CMK (cell line): ENCODE measurements at places on chromosomes 3 and 15.

GRCh38 chr3:53998980-53999379 is 107.3 kb upstream of the SELENOK start:
- no peak for DNase-seq

DNA sequence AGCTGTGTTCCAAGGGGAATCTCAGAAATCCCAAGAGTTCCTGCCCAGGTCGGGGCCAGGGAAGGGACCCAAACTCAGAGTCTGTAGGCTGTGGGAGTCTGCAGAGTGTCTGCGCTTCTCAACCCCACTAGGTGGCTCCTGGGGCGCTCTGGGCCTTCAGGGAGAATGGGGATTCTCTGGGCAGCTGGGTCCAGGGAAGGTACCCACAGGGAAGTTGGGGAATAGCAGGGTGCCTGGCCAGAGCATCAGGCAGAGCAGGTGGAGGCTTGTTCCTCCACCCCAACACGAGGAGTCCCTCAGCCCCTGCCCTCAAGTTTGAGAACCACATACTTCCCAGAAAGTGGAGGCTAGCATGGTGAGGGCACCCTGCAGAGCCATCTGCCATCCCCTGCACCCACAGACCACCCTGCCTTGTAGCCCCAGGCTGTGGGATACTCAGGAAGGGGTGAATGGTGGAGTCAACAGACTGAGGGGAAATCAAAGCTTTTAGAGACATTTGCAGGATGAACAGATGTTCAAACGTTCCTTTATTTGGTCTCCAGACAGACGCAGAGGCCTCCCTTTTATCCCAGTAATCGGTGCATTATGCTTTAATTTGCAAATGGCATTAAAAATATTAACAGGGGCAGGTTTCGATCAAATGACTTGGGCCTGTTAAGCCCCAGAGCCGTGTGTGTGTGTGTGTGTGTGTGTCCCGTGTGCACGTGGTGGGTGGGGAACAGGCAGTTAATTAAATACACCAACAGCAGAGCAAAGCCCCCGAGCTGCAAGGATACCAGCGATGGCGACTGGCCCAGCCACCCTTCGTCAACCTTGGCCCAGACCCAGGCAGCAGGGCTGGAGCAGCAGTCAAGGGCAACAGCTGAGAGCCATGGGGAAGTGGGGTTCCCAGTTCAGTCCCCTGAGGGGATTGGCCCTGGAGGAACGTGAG is 57.7 kb downstream of the DNAJB8 start:
- DNase-seq, result no peak

- DNase-seq, result no peak
These were observed 8.5 kb downstream of the MBNL1 start for GRCh38 chr3:152277198-152277597.

DNA sequence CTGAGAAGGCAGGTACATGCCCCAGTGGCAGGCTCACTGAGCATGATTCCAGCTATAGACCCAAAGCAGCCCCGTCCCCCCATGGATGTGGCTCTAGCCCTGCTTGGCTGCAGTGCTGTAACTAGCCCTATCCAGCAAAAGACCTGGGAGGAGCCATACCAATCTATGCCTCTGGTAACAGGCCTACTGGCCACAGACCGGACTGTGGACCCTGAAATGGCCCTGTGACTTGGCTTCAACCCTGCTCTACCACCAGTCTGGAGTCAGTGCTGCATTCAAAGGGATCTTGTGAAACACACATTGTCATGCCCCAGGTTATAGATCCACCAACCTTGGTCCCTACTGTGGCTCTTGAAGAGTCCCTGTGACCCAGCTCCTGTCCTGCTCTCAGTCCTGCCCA is 46.7 kb downstream of the OXSM start:
- no peak for DNase-seq

DNA sequence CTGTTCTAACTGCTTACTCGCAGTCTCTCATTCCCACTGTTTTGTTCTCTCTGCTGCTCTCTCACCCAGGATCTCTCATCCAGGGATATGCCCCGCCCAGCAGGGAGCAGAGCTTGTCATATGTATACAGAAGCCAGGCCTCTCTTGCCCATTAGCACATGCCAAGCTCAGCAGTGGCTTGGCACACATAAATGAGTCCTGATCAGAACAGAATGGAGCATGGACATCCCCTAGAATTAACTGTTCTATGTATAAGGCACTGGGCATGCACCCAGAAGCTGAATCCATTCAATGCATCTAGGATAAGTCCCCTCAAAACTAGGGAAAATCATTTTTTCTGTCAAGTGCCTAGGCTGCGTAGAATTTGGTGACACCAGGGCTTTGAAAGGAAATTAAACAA is 61.6 kb downstream of the IGSF11 start:
- DNase-seq, result no peak

DNA sequence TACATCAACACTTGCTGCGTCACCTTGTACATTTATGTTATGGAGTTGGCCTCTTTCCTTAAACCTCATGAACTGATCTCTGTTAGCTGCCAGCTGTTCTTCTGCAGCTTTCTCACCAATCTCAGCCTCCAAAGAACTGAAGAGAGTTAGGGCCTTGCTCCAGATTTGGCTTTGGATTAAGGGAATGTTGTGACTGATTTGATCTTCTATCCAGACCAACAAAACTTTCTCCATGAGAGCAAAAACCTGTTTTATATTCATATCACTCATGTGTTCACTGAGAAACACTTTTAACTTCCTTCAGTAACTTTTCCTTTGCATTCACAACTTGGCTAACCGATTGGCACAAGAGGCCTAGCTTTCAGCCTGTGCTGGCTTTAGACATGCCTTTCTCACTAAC is 1156.0 kb upstream of the CADM2 start:
- no peak for DNase-seq

DNA sequence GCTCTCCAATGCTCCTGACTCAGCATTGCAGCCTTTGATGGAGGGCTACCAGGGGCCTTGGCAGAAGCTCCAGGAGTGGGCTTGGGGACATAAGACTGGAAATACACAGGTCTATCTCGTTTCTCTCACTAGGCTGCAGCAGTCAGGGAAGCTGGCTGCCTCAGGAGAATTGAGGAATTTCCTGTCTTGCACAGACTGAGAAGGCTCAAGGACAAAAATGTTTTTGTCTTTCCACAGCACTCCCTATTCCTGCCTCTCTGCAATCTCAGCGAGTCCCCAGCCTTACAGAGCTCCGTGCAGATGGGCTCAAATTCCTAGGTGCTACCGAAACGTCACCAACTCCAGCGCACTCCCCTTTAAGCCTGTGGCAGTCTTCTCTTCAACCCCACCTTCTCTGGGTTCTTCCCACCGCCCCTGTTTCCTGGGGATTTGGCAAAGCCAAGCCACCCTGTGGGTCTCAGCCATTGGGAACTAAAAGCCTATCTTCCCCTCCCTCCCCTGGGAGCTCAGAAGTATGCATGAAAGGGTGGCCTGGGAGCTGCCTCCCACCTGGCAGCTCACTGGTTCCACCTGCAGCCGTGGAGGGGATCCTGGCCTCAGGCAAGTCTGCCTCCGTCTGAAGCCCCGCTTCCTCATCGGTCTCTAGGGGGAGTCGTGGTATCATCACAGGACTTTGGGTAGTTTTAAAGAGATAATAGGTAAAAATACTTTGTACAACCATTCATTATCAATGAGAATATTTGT is 322.6 kb upstream of the FRG2C start:
- DNase-seq, result no peak

GRCh38 chr3:117011687-117012250 is 302.2 kb downstream of the TUSC7 start:
- no peak for DNase-seq

GRCh38 chr3:30161375-30161774 is 445.0 kb upstream of the TGFBR2 start:
- no peak for DNase-seq

GRCh38 chr15:33159726-33160453 is 34.6 kb downstream of the FMN1 start:
- no peak for DNase-seq

DNA sequence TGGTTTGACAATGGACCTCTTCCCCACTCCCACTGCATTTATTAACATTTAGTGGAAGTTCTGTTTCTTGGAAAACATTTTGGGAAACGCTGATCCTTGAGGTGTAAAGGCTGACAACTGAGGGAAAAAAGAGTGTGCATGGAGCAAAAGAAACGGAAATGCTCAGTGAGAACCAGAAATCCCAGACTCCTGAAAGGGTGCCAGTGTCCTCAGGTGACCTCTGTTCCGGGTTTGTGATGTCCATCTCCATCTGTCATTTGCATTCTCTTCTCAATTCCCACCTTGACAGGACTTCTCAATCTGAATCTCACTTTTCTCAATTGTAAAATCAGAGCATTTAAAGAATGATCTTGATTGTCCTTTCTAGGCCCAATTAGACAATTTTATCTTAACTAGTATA is 71.1 kb upstream of the FAM3D start:
- no peak for DNase-seq

DNA sequence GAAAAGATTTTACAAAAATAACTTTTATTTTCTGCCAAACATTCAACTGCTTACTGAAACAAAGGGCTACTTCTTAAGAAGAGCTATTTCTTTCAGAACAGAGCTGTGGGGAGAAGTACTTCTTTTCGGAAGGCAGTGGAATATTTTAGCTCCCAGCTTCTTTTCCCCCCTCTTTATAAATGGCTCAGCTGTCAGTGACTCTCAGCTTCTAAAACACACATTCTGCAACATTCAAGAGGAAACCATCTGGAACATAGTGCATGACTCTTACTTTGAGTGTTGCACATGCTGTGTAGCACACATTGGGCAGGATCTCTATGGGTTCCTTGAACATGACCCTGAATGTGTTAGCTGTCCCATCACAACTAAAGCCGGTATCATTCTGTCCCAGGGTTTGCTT is 7.0 kb upstream of the C15orf40 start:
- no peak for DNase-seq

- DNase-seq, result no peak
These were observed 39.0 kb downstream of the CFAP100 start for GRCh38 chr3:126433496-126434263.

DNA sequence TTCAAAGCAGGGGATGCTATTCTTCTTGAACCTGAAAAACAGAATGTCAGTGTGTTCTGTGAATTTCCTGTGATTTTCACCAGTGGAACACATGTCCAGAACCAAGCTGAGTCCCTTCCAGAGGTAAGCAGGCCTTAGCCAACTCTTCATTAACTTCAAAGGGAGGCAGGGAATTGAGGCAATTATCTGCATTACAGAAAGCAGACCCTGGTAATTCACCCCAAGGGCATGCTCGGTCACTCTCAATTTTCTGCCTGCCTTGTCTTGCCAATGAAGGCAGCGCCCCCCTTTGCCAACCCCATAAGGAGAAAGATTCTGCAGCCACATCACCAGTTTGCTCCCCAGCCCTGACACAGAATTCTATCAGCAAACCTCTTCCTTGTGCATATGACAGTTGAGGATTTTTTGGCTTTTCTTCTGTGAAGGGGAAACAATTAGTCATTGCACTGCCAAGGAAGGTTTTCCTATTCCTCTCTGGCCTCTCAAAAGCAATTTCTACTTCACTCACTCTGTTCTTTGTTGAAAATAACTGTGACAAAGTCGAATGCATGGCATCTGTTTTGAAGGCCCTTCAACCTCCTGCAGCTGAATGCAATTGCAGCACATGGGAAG is 85.3 kb downstream of the HHLA2 start:
- no peak for DNase-seq

DNA sequence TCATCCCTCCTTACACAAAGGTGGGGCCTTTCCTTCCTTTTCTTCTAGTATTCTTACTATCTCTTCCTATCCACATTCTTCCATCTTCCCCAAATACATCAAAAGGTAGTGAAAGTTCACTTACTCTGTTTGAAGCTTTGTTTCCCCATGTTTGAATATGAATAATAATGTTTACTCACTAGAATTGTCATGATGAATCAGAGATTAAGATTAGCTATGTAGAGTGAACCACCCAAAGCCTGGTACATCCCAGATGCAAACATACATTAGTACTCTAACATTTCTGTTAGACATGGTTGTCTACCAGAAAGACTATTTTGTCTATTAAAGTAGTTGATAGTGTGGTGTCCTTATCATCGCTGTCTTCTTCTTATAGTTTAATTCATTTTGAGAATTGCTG is 327.1 kb upstream of the TBC1D5 start:
- no peak for DNase-seq

DNA sequence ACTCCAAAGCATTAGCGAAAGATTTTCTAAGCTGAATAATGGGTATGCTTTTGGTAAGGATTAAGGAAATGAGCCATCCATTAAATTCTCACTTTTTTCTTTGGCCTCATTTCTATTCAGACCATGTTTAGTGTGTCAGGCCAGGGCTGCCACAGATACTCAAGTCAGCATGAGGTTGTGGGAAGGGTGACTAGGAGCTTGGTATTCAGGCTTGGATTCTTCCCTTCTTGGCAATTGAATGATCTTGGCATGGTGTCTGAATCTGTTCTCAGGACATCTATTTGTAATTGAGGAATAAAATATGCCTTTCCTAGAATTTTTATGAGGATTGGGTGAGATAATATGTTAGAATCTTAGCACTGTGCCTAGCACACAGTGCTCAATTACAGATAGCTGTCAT is 11.2 kb downstream of the CCNB2 start:
- no peak for DNase-seq
